Astrocyte of the spinal cord (primary cell): ENCODE measurements at places on chromosomes 11 and 22.

DNA sequence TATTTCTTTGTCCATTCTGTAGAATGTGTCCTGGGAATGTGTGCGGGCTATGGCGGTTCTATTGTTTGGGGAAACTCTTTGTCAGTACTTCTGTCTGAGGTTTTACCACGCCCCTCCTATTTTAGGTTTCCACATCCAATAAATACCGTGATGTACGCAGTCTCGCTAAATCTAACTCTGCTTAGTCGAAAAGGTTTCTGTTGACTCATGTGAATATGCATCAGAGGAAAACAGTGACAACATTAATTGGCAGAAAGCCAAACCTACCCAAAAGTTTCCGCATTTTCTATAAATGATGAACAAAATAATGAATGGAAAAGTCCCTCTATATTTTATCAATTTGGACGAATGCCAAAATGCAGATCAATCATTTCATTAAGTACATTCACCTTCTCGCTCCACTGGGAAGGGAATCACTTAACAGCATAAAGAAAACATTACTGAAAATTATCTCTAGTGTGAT lies 143.4 kb downstream of the MAML2 start:
- DNase-seq, result peak; percentile 84

- peak; percentile 61 for DNase-seq
Measured at GRCh38 chr11:34318111-34319037, 39.4 kb downstream of the ABTB2 start.

DNA sequence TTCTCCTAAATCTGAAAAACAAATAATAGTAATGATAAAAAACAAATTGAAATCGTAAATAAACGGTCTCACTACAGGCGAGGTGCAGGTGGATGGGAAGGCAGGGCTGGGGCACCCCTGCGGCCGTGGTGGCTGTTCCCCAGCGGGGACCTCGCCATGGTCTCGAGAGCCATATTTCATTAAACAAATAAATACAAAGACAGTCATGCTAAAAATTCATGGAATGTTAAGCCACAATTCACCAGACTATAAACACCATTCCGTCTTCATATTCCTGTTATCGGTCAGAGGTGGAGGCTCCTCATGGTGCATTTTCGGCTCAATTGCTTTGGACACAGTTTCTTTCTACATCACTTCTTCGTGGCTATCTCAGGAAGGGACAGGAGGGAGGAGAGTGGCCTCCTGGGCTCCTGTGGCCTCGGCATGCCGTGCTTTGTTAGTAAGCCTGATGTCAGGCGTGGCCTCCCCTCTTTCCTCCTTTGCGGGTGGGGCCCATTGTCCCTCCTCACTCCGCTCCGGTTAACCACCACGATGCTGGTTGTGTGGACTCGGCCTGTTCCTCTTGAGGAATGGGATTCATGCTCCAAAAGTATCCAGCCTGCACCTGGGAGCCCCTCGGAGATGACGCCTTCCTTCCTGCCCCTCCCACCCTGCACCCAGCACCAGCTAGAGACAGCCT lies 16.1 kb upstream of the BRSK2 start:
- DNase-seq, result peak; percentile 2

GRCh38 chr11:103948187-103948763 lies 88.2 kb upstream of the DDI1 start:
- DNase-seq, result no peak

DNA sequence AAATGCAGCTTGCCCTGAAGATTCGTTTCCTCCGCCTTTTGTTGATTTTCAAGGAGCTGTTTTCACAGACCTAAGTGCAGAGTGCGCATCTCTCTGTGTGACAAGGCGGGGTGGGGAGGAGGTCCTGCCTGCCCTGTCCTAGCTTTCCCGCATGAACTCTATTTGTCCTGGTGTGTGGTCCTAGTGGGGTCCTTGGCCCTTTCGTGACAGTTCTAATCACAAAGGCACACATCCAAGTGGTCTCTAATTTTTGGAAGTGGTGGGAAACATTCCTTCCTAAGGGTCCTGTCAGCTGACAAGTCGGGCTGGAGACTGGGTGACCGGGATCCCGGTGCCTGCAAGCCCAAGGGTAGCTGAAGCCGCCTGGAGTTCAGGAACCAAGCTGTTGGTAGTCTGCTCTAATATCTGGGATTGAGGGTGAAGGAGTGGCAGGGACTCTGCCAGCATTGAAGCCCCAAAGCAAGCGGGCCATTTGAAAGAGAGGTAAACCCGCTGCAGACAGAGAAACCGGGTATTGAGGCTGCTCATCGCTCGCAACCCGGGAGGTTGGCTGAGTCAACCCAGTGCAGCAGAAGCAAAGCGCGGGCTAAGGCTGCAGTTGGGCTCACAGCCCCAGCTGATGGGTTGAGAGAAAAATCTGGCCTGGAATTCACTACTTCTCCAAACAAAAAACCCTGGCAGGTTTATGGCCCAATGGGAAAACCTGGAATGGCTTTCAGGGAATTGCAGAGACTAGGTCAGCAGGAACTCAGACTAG lies 28.1 kb upstream of the FBXO3 start:
- DNase-seq, result peak; percentile 92

DNA sequence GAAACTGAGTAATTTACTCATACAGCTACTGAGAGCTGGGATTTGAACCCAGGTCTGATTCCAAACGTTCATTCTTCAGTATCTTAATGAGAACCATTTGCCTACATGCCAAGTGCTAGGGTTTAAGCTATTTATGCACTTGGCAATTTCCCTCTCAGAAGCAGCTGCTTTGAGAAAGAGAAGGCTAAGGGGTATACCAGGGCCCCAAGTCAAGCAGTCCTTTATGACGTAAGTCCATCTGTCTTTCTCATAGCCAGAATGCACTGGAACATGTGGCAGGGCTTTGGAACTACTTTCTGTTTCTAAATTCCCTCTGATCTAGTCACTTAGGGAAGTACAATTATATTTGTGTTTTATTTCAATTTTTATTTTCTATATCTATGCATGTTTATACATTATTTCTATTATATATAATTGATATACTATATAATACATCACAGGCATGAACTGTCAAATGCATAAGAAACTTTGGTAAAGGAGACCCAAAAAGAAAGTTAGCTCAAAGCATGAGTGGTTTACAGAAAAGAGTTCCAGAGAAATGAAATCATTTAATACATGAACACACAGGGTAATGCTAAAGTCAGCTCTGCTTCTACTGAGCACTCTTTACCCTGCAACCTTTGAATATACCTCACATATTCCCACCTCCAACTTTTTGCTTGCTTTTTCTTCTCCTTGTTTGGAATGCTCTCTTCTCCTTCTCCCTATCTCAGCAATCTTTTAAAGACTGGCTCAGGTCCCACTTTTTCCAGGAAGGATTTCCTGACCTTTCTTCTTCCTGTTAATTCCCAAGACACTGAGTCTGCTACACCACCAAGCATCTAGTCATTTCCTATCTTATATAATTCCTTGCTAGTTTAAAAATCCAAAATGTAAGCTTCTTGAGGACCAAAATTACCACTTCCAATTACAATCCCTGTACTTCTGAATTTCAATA lies 80.5 kb upstream of the GDPD4 start:
- DNase-seq, result peak; percentile 45

- DNase-seq, result no peak
Measured at GRCh38 chr11:118640332-118641154, 33.1 kb downstream of the PHLDB1 start.

DNA sequence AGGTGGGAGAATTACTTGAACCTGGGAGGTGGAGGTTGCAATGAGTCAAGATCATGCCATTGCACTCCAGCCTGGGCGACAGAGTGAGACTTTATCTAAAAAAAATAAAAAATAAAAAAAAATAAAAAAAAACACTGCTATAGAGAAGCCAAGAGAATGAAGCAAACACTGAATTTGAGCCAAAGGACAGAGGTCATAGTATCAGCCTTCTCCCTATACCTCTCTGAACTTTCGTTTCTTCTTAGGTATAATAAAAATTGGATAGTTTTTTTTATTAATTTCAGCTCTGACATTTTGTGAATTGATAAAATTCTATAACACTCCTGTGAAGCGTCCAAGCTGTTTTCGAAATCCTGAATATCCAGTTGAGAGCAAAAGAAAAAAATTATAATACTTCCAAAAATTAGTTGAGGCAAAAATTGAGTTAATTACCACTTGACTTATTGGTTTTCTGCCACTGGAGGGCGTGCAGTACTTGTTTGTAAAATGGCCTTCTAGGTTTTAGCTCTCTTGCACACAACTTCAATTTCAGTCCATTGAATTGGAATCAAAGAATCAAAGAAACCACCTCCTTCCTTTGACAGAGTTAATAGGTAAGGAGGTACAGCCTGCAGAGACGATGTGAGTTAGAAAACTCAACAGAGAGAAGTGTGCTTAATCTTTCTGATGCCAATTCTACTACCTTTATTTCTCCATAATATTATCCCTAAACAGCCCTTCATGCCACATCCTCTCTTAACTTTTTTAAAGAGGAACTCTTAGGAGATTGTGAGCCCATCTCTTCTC lies 143.2 kb downstream of the BBOX1 start:
- peak; percentile 79 for DNase-seq

DNA sequence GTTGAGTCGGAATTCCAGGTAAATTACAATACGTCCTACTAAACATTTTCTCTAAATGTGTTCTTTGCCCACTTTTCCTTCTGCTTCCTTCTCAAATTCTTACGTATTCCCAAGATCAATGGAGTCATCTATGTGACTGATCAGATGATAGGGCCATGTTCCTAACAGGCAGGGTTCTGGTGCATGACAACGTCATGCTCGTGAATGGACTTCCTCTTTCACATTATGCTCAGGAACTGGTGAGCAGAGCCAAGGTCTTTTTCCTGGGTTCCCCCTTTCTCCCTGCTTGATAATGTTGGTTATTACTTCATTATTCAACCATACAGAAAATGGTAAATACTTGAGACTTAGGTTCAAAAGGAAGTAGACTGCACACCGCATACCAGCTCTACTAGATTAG lies 789.4 kb downstream of the OPCML start:
- no peak for DNase-seq

- no peak for DNase-seq
Measured at GRCh38 chr11:120586072-120586471, 74.5 kb downstream of the GRIK4 start.

DNA sequence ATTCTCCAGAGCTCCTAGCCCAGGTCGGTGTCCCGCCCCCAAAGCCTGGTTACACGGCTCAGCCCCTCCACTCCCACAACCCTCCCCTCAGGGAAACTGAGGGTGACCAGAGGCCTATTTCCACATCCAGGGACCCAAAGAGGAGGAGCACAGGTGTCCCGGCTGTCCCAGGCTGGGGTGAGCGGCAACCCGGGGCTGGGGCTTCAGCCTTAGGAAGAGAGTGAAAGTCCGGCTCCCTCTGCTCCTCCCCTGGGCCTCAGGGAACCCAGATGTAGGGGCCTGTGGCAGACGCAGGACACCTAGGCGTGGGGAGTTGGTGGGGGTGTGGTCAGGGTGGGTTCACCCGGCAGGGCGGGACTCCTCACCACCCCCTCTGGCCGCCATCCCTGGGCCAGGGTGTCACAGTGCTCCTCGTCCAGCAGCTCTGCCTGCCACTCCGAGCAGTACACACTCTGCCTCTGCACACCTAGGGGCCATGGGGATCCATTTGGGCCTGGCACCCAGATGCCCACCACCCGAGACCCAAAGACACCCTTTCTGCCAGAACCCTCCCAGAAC lies 63.1 kb downstream of the ARFGAP3 start:
- DNase-seq, result no peak

GRCh38 chr11:28963187-28963586 lies 855.0 kb downstream of the METTL15 start:
- peak; percentile 22 for DNase-seq

- DNase-seq, result no peak
Measured at GRCh38 chr11:117219995-117220394, 11.9 kb downstream of the PCSK7 start.

DNA sequence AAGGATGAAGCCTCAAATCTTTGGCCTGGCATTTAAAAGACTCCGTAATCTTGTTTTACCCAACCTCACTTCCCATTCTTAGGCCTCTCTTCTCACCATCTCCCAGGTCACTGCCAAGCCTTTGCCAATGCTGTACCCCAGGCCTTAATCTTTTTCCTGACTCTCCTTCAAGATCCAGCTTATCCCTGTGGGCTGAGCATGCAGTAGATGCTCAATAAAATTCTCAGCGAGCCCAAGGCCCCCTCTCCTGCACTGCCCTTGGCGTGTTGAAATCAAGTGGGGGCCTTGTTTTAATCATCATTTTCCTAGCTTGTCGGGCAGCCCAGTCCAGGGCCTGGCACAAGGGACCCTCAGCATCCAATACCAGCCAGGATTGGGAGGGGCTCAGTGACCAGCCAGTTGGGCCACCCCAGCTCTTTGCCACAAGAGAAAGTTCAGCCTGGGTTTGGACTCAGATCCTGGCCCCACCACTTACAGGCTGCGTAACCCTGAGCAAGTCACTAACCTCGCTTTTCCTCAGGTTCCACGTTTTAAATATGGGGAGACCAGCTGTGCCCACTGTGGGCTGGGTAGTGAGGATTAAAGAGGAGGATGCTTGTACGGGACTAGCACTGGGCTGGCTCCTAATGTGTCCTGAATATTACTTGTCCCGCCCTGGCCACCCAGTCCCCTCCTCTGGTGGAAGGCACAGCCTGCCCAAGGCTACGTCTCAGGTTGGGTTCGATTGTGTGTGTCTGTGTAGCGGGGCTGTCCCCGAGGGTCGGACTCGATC lies 943 bp upstream of the YWHAH start:
- DNase-seq, result no peak

DNA sequence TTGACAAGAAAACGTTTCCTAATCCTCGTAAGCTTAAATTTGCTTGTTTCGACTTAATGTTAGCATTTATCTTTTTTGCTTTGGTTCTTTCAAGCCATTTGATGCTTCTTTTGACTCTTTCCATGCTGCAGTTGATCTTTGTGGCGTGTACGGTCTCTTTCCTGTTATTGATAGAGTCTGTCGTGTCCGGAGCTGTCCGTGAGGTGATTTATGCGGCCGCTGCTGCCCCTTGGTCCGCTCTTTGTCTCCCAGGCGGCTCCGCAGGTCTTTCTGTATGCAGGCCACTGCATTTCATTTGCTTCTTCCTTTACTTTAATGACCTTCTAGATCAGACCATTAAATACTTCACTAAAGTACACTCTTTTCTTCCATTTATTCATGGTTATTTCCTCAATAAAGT lies 50.3 kb downstream of the TBC1D22A start:
- no peak for DNase-seq

GRCh38 chr11:19821993-19822392 lies 109.4 kb downstream of the NAV2 start:
- DNase-seq, result no peak

DNA sequence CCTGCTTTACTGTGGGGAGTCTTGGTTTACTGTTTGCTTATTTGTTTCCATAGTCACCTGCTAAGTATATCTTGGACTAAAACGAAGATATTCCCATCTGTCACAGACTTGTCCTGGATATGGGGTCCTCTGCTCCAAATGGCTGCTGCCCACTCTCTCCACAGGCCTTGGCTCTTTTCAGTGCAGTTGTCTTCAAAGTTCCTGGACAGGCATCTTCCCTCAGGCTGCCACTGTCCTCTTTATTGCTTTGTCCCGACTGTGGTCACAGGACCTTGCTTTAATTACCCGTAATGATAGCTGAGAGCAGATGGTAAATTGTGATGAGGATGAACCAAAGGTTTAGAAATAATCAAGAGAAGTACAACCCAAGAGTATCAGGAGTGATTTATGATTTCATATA lies 713.9 kb upstream of the CCDC179 start:
- DNase-seq, result no peak

DNA sequence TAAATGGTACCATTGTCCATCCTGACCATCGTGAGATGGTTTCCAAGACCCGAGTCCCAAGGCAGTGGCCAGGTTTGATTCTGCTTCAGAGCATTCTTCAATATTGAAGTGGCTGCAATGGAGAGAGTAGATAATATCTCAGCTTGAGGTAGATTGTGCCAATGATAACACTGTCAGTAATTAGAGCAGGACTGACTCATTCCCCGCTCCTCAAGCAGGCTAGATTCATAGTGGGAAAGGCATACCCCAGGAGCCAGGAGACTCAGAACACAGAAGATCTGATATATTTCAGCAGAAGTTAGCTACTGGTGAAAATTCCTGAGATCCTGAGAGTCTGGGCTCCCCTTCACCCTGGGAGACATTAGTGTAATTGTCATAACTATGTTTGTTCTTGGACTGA lies 55.6 kb upstream of the LARGE1 start:
- no peak for DNase-seq
